ENCODE measurements at places on chromosomes 2 and 18.
A peak's percentile ranks its signal among the peaks of the same experiment; 100 is the strongest.

DNA sequence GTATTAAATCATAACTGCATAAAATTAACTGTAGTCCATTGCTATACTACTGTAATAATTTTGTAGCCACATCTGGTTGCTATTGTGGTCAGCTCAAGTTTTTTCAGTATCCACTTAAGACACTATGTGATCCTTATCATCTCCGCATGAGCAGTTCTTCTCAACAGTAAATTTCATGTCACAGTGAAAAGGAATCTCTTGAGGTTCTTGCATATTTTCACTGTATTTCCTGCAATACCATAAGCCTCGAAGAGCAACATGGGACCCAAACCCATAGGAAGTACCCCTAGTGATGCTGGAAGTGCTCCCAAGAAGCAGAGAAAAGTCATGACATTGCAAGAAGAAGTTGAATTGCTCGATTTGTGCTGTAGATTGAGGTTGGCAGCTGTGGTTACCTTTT, 86.7 kb downstream of the LDLRAD4 start:
- DNase-seq: no peak

DNA sequence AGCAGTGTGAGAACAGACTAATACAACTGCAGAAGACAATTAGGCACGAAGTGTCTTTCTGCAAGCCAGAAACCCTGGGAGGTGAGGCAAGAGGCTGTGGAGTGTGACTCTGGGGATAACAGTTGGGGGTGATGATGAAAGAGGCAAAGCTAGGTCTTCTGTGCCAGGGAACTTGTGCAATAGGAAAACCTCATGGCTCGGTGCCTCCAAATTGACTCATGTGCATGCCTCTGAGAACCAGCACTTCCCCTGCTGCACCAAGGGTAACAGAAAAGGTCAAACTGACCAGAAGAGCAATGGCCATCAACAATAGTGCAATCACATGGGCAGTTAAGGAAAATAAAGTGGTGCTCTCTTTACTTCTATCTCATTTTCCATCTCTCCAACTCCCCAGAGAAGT, 136.4 kb downstream of the SCG2 start:
- no peak for DNase-seq

DNA sequence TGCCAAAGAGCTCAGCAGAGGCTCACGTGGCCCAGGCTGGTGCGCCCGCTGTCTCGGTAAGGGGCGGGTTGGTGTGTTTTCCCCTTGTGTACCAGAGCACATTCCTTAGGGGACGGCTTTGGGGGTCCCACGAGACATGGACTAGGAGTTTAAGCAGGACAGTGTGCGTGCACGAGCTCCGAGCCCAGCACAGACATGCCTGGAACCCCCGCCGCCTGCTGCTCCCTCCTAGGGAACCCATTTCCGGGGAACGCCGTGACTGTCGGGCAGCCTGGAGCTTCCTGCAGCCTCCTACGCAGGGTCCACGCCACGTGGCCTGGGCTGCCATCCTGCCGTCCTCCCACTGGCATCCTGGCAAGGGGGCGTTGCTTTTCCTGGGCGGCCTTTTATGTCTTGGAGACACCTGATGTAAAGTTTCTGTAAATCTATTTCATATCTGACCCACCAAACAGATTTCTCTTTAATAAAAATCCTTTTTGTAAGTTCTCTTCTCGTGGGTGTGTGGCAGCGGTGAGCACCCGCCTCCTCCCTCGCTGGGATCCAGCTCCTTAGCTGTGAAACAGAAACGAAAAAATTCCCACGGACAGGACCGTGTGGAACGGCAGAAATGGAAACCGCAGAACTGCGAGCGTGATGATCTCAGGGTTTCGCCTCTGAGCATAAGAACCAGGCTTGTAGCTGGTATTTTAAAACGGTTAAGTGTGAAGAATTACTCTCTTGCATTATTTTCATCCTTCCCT, 43.5 kb upstream of the KCNG2 start:
- no peak for DNase-seq

DNA sequence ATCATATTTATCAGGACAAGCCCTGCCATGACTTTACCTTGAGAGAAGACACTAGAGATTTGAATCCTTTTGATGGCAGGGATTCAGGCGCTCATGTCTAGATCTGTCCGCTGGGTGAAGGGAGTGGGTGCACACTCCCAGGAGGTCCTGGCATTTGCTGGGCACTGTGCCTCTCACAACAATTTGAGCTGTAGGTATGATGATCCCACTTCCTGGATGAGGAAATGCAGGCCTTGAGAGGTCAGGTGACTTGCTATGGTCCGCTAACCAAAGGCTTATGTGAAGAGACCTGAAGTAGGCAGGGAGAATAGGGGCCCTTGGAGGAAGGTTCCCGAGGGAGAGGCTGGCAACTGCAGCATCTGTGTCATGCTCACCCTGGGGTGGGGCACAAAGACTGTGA, 206.1 kb downstream of the HAUS1 start:
- no peak for DNase-seq

DNA sequence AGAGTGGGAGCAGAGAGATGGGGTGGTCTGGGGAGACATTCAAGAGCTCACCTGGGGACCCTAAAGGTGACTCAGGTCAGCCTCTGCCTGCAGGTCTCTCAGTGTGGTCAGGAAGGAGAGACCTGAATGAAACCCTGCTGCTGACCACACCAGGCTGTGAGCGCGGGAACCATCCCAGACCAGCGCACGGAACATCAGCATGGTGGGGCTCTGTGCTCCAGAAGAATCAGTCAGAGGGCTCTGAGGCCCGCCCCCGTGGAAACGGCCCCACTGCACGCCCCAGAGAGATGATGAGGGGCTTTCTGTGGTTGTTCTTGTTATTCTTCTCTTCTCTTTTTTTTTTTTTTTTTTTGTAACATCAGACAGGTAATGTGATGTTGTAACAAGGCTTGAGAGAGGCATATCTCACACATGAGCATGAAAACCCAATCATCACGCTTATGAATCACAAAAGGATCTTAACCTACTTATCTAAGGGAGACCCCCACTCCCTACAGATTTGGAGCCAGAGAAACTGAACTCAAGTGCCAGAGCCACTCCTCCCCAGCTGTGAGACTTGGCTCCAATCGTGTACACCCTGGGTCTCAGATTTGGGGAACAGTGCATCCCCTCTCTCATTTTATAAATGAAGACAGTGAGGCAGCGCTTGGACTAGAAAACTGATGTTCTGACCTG, 302.2 kb downstream of the EIPR1 start:
- DNase-seq: no peak

- DNase-seq: no peak
Observed at GRCh38 chr2:28435814-28436351, 43.2 kb downstream of the FOSL2 start.

- DNase-seq: no peak
Observed at GRCh38 chr2:24881623-24882022, 38.4 kb downstream of the ADCY3 start.

DNA sequence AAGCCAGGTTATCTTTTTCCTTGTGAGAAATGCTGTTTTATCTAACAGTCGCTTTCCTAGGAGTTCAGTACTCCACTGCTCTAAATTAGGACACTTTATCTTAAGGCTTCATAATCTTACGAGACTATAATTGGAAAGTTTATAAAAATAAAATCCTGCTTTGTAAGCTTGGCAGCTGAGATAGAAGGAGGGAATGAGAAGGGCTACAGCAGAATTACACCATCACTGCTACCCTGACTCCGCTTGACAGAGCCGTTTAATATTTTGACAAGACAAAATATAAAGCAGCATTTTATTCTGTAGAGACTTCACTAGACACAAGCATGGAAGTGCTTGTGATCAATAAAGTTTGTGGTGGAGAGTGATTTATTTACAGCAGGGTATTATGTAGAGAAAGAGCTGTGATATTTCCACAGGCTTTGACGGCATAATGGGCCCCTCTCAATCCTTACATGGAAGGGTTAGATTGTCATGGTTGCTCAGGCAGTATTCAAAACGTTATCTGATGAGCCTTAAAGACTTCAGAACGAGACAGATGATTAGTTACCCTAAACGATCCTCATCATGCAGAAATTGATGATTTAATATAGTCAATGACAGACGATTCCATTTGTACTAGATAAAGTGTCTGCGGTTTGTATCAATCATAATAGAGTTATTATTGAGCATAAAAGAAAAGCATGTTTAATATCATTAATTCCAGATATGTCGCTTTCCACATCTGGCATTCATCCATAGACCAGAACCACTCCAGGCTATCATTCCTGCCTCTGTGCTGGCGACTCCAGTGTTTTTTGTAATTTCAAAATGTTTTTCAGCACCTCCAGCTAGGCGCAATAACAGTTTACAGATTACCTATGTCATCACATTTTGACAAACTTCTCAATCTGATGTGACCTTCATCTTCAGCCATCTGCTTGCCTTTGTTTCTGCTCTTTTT, 242.2 kb downstream of the FIGN start:
- DNase-seq: no peak

- DNase-seq: no peak
Observed at GRCh38 chr2:199431746-199432213, 26.0 kb downstream of the SATB2 start.

DNA sequence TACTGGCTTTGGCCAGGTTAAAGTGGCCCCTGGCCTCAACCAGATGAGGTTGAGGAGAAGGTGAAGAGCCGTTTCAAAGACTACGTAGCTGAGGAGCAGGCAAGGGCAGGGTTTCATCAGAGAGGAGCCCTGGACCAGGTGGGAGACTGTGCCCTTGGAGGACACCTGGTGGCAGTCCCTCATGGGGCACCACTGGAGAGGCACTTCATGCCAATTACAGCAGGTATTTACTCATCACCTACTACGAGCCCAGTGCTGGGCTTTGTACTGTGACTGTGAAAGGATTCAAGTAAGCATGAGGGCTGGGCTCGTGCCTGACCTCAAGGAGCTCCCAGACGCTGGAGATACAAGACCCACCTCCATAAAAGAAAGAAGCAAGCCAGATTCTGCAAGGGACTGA, 37.6 kb downstream of the SMAD7 start:
- DNase-seq: peak; percentile 50

DNA sequence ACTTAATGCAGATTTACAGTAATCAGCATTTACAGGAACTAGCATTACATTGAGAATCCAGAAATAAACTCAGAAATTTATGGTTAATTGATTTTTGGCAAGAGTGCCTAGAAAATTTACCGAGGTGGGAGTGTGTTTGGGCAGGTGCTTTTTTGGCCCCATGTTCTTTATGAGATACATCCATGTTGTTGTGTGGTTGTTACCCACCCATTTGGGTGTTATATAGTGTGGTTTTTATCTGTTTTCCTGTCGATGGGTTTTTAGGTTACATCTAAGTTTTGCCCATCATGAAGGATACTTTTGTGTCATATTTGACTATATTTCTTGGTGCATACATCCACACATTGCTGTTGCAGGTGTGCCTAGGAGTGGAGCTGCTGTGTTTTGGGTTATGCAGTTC, 82.0 kb downstream of the ATP9B start:
- DNase-seq: no peak

DNA sequence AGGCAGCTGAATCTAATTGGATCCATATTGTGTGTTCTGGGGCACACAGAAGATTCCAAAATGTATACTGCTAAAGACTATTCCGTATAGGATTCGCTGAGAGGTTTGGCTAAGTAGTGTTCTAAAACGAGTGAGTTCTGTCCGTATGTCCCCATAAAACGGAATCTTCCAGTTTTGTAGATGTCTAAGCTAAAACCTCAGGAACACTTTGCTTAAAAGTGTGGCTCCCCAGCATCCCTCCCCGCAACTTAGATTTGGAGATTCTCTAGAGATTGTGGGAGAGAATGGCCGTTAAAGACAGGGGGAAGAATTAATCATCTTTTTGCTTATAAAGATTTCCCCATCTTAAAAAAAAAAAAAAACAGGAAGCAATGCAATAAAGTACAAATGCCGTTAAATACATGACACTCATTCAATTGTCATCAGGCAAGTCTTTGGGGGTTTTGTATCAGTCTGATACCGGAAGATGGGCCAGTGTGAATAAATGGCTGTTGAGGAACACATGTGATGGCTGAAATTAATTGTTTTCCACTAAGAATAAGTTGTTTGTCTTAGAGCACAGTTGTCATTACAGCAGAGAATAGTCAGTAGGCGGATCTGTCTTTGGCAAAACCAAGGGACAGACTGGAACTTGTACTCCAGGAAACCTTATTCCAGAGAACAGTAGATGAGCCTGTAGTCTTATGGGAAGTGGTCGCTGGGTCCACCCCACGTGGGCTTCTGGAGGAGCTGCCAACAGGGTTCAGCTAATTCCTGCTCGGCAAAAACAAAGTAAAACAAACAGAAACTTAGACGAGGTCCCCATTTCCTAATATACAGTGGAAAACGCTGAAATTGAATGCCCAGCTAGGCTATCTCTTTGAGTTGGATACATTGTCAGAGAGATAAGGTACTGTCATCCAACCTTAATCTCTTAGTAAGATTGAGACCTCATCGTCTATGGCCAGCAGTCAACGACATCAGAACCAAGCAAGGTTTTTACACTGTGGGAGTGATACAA, 1.7 kb downstream of the EMILIN2 start:
- DNase-seq: no peak

DNA sequence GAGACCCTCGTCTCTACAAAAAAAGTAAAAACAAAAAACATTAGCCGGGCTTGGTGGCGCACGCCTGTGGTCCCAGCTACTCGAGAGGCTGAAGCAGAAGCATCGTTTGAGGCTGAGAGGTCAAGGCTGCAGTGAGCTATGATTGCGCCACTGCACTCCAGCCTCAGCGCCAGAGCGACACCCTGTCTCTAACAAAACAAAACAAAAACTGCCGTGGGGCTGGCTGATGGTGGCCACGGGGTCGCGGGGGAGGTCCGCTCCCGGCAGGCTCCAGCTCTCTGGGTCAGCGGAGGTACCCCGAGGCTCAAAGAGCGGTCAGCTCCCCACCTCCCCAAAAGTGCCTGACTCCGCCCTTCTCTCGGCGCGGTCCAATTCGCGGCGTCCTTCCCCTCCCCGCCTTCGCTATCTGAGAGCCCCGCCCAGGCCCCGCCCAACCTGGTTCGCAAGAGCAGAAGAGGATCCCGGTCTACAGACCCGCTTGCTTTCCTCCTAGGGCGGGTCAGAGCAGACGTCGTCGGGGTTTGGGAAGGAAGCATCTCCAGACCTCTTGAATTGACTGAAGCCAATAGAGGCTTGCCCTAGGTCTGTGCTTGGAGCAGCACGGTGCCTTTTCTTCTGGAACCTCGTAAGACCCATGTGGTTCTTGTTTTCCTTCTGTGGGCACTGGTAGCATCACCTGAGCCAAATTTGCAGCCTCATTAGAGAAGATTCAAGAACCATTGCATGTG, 7.8 kb downstream of the RAX start:
- DNase-seq: no peak

DNA sequence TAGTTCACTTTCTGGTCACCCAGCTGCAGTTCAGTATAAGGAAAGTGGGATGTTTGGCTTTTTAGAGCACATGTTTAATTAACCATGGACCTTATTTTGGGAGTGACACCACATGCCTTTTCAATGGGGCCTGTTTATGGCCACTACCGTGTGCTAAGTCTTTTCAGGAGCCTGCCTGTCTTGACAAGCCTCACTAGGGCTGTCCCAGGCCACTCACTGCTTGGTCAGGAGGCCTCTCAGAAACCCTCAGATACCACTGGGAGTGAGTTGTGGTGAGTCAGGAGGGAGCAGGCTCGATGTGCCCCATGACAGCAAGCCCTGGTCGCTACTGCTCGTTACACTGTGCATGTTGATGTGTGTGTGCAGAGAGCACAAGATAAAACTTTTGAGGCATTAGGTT, 123.0 kb downstream of the MAP4K4 start:
- DNase-seq: no peak

Measured in natural killer cell treated with Interleukin-12 subunit alpha and Interleukin-12 subunit beta and Interleukin-15 and Interleukin-18, amount 100 ng/mL, for 72 hours (primary cell).